ENCODE measurements at places on chromosomes 7 and 10.

- DNase-seq = no peak
Measured at GRCh38 chr10:50464004-50464409, 159.7 kb downstream of the SGMS1 start.

DNA sequence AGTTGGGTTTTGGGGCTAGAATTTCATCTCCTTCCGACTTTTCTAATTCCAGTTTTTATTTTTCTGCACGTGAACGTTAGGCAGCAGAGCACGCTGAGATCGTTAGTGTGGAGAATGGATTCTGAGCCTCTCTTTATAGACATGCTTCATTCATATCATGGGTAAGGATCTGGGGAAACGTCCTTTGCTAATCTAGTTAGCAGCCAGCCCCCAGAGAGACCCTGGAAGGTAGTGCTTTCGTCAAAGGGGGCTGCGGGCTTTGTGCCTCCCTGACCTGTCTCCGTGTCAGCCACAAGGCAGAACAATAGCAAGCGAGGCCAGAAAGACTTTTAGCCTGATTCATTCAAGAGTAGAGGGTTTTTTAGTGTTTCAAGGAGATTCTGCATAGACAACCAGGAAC, 196.3 kb upstream of the KLF6 start:
- no peak for DNase-seq

DNA sequence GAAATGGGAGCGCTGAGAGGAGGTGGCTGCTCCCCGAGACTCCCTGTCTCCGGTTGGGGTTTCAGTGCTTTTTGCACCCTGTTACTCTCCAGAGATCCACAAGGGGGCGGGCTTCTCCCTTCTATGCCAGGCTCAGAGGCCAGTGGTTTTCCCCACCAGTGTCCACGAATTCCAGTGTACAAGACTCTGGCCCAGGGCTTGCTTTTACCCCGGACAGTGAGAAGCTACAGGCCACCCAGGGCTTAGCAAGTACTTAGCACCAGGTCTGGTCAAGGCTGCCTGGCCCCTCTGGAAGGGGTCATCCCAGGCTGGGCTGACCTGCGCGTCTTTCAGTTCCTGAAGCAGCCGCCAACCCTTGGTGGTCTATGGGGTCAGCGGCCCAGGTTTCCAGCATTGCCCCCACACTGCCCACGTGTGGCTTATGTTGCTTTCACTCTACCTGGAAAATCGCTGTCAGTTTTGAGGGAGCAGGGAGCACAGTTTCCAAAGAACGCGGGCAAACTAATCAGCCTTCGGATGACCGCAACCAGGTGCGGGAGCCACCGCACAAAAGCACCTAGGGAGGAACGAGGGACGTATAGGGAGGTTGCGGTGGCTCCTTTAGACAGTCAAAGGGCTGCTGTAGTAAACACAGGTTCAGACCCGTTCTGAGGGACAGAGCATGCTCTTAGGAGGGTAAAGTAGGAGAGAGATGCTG, 6.8 kb downstream of the CYP26A1 start:
- no peak for DNase-seq

GRCh38 chr10:1961989-1962388, 224.7 kb upstream of the ADARB2 start:
- DNase-seq = no peak

GRCh38 chr7:44101966-44102845, 1.9 kb upstream of the AEBP1 start:
- DNase-seq = no peak

GRCh38 chr7:50679218-50680007, 103.3 kb downstream of the GRB10 start:
- DNase-seq = peak; percentile 9

DNA sequence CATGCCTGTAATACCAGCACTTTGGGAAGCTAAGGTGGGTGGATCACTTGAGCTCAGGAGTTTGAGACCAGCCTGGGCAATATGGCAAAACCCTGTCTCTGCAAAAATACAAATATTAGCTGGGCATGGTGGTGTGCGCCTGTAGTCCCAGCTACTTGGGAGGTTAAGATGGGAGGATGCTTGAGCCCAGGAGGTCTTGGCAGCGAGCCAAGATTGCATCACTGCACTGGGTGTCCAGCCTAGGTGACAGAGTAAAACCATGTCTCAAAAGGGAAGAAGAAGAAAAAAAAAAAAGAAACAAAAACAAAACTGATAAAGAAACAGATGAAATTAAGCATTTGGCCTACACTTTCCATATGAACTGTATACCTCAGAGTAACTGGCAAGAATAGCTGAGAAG, 319.2 kb downstream of the PARD3 start:
- DNase-seq = no peak

DNA sequence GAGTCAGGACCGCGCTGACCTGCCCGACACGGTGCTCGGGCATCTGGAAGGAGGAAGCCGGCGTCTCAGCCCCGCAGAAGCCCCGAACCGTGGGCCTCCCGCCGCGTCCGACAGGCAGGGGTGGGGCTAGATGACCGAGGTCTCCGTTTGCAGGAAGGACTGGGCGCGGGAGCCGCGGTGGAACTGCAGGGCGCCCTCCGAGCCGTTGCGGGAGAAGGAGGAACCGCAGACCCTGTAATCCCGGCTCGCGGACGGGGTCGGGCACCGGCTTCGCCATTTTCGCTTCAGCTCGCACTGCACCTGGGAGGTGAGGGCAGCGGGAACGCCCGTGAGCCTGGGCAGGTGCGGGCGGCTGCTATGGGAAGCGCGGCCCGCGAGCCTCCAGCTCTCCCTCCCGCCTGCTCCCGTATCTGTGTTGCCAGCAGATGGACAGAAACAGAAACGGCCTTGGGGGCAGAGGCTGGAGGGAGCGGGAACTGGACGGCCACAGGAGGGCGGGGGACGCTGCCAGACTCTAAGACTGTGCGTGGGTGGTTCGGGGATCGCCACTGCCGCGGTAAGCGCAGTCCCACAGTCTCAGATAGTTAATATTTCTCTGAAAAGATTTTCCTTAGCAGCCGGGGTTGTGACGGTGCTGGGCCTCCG, 114.1 kb downstream of the VIPR2 start:
- no peak for DNase-seq

GRCh38 chr7:158631574-158632195, 44.1 kb upstream of the PTPRN2 start:
- DNase-seq = no peak

- DNase-seq = no peak
Measured at GRCh38 chr7:106978425-106979420, 65.8 kb upstream of the PRKAR2B start.

DNA sequence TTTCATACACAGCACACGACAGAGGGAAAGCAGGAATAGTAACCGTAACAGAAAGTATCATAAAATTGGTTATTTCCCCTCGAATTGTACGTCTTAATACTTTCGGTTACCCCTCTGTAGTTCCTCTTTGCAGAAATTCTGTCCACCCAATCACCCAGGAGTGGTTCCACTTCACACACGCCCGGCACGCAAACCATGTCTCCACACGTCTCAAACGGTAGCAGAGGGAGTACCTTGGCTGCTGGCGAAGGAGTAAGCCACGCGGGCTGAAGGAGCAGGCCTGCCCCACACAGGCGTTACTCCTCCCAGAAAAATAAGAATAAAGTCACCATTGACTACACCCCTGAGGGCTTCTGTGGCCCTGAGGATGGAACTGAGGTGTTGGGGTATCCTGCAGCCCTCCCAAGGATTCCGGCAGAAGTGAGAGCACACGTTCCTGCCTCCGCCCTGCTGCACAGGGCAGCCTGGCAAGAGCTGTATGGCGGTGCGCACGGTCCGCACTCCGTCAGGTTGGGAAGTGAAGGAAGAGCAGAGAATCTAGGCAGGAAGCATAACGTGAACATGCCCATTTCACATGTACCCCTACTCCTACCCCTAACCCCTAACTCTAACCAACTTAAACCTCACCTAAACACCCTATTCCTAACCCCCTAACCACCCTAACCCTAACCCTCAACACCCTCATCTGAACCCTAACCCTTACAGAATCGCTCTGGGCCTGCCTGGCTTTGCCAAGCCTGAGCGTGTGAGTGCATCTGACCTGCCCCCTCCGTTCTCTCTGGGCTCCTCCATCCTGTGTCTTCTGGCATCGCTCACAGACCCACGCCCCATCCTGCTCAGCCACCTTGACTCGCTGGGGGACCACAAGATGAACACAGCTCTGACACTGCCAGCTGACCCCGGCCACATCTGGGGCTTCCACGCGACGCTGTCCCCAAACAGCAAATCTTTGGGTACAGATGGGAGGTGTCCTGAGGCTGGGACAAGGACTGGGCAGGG, 18.2 kb downstream of the GPR146 start:
- no peak for DNase-seq

GRCh38 chr7:22386206-22386858, 29.4 kb upstream of the RAPGEF5 start:
- no peak for DNase-seq

DNA sequence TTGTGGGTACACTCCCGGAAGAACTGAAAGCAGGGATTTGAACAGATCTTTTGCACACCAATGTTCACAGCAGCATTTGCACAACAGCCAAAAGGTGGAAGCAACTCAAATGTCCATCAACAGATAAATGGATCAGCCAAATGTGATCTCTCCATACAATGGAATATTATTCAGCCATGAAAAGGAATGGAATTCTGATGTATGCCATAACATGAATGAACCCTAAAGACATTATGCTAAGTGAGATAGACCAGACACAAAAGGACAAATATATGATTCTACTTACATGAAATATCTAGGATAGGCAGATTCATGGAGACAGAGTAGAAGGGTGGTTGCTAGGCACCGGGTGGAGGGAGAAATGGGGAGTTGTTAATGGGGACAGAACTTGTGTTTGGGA, 36.7 kb downstream of the CLEC2L start:
- no peak for DNase-seq

- no peak for DNase-seq
Measured at GRCh38 chr7:123754271-123754871, 5.6 kb upstream of the WASL start.

- no peak for DNase-seq
Measured at GRCh38 chr10:99470327-99470726, 39.9 kb upstream of the GOT1 start.

GRCh38 chr7:30263090-30263710, 21.2 kb upstream of the ZNRF2 start:
- DNase-seq = no peak

DNA sequence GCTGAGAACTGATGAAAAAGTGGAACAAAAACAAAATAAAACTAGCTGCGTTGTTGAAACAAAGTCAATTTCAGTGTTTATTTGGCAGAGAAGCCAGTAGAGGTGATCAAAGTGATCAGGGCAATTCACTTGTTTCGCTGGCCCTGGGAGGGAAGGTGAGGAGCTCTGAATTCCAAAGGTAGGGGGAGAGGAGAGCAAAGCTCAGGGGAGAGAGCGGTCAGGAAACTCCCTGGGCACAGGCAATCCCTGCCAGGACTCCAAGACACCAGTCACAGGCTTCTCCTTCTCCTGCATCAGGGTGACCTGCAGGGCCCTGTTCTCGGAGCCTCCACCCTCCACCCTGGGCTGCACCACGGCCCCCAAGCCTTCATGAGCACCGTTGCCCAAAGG, 6.8 kb upstream of the KIAA1217 start:
- no peak for DNase-seq

DNA sequence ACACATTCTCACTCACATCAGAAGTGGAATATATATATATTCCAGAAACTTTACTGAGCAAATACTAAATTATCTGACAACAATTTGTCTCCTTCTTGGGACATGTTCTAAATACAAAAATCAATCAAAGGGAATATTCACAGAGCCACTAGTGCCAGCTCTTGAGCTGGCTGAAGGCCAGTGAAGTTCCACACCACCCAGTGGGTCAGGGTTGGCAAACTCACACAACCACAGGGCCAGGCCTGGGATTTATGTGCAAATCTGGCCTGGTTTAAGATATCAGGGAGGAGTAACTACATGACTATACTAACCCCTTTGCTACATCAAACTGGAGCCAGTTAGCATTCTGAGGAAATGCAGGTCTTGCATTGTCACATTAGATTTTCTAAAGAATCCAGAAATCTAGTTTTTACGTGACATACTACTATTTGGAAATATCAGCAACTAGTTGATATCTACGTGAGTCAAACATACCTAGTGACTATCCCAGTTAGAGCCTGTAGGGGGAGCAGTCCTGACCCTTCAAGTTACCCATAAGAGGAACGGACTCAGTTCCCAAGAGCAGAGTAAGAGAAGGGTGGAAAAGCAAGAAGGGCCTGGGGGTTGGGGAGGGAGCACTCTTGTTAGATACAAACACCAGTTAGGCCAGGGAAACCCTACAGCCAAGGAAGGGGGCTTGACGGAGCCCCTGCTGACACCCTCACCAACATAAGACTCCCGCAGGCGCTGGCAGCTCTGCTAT, 600.4 kb downstream of the KCNMA1 start:
- peak; percentile 56 for DNase-seq

- DNase-seq = peak; percentile 38
Measured at GRCh38 chr7:34759477-34760125, 101.6 kb downstream of the NPSR1 start.

DNA sequence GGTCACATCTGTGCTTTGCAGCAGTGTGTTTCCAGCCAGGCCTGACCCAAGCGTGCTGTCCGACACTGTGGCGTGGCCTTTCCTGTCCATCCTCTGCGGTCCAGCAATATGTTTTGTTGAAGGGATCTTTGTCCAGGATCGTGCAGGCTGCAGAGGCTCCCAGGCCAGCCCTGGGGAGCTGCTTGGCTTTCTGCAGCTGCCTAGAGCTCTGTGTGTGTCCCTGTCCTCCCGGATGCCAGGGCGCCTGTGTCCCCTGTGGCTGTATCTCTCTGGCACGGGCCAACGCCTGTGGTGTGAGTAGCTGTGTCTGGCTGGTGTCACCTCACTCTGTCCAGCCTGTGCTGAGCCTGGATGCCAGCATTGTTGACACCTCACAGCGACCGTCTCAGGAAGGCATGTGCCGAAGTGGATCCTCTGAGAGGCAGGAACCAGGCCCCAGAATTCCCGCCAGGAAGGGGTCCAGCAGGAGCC, 94.5 kb downstream of the INPP5A start:
- DNase-seq = no peak

DNA sequence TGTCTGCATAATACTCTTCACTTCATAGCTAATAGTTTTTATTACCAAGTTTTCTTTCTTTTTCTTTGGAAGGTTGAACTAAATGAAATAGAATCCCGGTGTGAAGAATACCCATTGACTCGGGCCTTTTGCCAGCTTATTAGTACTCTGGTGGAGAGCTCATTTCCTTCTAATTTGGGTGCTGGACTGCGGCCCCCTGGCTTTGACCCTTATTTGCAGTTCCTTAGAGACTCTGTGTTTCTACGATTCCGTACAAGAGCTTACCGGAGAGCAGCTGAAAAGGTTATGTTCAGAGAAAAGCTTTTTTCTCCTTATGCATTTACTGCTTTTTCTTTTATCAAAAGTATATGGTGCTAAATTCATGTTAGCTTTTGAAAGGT, 40.2 kb downstream of the NUP205 start:
- DNase-seq = no peak

GRCh38 chr10:6516929-6517284, 63.2 kb downstream of the PRKCQ start:
- DNase-seq = no peak

DNA sequence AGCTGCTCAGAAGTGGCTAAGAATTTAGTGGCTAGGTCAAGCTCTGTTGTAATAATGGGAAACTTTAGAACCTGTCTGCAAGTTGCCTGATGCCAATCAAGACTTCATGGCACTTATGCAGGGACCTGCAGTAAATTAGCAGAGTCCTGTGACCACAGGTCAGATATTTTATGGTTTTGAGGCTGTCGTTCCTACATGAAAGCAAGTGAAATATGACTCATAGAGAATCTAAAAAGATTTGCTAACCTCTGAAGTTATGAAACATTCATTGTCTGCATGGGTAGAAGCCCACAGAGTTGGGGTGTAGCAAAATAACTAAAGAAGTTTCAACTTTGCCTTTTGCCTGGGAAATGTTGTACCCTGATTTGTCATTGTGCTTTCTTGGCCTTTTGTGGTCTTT, 32.3 kb downstream of the SLC39A12 start:
- DNase-seq = no peak

GRCh38 chr7:47283497-47284131, 298.3 kb downstream of the TNS3 start:
- DNase-seq = no peak

All from iPS DF 19.7 (cell line).